NCI-H446 (cell line): ENCODE measurements at places on chromosomes 1 and 21.
A peak's percentile ranks its signal among the peaks of the same experiment; 100 is the strongest.

- DNase-seq = no peak
Measured at GRCh38 chr1:43009274-43009673, 50.6 kb upstream of the SLC2A1 start.

- DNase-seq = no peak
Measured at GRCh38 chr1:31818206-31818605, 2.4 kb upstream of the SPOCD1 start.

GRCh38 chr1:27436204-27437159 is 44.1 kb downstream of the GPR3 start:
- no peak for DNase-seq

- DNase-seq = no peak
Measured at GRCh38 chr1:91643431-91643830, 142.8 kb downstream of the CDC7 start.

GRCh38 chr1:10785728-10786638 is 10.5 kb downstream of the CASZ1 start:
- no peak for DNase-seq

GRCh38 chr1:94806441-94806871 is 13.7 kb upstream of the SLC44A3 start:
- peak; percentile 89 for DNase-seq

DNA sequence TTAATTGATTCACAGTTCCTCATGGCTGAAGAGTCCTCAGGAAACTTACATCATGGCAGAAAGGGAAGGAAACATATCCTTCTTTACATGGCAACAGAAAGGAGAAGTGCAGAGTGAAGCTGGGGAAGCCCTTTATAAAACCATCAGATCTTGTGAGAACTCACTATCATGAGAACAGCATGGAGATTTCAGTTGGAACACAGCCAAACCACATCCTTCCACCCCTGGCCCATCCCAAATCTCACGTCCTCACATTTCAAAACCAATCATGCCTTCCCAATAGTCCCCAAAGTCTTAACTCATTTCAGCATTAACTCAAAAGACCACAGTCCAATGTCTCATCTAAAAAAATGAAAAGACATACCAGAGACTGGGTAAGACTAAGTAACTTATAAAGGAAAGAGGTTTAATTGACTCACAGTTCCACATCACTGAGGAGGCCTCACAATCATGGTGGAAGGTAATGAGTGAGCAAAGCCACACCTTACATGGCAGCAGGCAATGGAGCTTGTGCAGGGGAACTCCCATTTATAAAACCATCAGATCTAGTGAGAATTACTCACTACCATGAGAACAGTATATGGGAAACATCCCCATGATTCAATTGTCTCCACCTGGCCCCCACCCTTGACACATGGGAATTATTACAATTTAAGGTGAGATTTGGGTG is 105.2 kb downstream of the MRPL39 start:
- no peak for DNase-seq

GRCh38 chr1:53470584-53470983 is 11.4 kb downstream of the DMRTB1 start:
- DNase-seq = no peak

DNA sequence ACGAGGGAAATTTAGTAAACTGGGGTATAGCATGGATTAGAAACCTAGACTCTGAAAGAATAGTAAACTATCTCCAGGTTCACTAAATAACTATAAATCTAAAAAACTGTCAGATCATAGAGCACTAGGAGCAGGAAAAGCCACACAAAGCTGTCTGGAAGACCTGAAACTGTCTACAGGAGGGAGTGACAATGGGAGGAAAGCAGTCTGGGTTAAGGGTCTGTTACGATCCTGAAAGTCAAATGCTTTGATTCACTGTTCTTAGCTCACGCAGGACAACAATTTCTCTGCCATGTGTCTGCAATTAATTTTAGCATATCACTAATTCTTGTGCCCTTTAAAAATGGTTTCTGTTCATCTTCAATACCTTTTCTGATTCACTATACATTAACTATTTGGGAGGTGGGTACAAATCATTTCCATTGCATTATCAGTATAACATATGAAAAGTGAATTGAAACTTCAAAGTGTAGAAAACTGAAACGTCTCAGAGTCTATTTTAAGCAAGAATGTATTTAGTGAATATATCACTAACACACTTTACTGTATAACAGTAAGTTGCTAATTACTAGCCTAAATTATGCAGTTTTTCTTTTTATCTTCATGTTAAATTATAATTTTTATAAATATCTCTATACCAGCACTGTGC is 18.4 kb downstream of the CEP170 start:
- DNase-seq = no peak

DNA sequence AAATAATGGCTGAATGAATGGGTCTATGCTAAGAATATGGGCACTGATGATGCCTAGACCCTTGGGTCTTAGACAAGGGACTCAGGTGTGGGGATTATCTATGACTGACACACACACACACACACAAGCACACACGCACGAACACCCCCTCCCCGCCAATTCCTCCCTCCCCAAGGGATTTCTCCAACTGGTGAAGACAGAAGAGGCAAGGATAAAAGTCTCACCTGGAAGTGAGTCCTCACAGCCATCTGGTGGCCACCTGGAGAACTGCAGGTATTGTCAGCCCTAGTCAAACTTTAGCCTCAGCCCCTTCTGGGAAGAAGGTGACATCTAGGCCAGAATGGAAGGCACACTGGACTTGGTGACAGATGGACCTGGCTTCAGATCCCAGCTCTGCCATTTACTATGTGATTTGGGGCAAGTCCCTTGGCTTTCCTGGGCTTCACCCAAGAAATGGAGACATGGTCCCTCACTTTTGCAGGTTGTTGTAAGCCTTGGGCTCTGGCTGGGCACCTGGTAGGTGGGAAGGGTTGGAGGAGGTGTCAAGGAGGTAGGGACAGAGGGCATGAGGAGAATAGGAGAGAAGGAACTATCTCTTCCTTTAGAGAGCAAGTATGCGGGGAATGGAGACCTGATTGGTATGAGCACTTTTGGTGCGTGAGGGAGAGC is 4.0 kb upstream of the GPR3 start:
- DNase-seq = no peak

GRCh38 chr1:3611170-3612019 is at the start of gene MEGF6:
MEGF6 (minus strand) TSS chr1:3611508; CDS start chr1:3611268, 240 bp downstream.
- DNase-seq = peak; percentile 33

DNA sequence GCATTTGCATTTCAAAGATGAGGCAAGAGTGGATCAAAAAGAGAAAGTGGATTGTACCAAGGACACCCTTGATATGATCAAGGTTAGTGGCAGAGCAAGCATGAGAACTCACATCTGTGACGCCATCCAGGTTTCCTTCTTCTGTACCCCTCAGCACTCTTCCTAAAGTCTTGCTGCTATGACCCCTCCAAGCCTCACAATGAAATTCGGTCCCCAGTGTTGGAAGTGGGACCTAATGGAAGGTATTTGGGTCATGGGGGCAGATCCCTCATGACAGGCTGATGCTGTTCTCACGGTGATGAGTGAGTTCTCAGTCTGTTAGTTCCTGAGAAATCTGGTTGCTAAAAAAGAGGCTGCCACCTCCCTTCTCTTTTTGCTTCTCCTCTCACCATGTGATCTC is 86.4 kb downstream of the PGM1 start:
- no peak for DNase-seq

- DNase-seq = no peak
Measured at GRCh38 chr1:22689505-22689904, 21.1 kb upstream of the EPHB2 start.

DNA sequence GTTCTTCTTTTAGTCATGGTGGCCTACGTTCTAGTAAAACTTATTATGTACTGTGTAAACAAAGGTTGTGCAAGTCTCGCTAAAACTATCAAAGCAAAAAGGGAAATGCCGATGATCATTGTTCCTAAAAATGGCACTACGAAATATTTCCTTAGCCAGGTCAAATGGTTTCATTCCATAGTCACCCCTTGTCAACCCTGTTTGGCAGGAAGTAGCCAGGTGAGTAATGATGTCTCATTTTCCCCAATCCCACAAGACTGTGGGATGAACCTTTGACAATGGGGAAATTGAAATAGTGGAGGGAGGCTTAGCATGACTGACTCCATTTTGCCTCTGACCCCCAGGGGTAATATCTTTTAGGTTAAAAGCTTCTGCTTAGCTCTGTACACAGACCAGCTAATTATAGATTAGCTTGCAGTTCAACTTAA is 5.6 kb upstream of the REN start:
- no peak for DNase-seq

DNA sequence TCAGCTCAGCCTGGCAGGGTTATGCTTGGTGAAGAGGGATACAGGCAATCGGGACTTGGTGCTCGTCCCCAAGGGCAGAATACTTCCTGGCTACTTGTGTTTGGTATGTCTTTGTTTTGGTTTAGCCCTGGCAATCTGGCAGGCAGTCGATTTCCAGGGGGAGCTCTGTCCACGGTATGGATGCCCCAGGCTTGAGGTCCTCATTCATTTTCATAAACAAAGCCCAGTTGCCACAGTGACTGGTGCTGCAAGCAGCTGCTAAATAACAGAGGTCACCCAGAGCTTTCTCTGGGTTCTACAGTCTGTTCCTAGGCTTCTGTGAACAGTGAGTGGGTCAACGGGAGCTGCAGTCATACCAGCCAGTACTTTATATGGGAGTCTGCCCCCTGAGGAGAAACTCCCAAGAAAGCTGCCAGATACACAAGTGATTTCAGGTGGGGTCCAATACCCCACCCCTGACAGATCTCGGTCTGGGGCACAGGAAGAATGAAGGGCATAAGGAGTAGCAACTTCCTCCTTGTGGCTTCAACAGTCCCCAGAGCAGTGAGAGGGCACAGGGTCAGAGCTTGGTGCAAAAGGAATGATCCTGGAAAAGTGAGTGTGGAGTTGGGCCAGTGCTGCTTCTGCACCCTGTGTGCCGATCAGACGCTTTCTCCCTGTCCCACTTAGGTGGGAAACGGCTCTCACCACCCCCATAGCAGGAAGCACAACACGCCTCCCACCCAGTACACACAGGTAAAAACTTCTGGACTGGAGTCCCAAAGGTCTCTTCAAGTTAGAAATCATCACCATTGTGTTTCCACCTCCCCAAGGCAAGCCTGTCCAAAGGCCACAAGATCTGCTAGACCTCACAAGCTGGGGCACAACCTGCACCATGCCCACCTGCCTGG is 55.5 kb downstream of the TGFBR3 start:
- DNase-seq = peak; percentile 31

DNA sequence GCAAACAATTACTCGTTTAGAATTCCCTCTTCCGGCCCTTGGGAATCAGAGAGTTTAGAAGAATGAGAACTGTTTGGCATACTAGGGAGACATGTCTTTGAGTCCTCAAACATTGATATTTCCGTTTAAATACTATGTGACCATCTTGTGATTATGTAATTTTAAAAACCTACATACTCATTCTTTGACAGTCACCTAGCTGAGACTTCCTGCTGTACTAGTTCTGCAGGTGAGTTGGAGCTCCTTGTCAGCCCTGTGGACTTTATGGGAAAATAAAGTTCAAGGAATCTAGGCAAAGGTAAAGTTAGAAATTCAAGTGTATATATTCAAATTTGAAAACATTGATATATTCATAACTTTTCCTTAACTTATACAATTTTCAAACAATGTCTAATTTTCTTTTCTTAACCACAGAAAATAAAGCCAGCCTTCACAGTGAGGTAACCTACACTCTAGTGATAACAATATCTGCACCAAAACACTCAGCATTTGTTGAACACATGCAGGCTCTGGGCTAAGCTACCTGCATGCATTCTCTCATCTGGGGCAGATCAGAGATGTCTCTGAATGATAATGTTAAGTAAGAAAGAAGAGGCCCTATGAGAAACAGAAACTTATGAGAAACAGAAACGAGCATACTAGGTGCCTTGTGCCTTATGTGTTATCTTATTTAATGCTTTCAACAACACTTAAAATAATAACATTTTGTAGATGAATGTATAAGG is 67.0 kb upstream of the BACE2 start:
- DNase-seq = no peak

DNA sequence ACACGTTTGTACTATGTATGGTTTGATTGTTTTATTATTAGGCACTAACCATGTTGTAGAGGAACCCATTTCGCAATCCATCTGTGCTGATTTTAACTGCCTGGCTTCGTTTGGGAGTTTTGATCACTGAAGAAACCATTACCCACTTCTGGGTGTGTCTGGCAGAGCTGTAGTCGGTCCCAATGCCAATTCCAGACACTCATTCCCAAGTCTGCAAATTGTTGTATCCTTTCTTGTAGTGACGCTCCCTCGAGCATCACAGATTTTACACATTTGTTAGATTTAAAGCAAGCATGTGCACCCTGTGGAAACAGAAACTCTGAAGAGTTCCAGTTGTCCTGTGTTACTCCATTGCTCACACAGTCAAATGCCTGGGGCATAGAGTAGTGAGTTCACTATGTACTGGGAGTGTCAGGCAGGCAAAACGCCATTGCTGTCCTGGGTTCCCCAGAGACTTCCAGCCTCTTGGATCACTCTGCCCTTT is 31.0 kb upstream of the EFCAB14 start:
- DNase-seq = no peak

- no peak for DNase-seq
Measured at GRCh38 chr1:2136386-2137235, 58.0 kb downstream of the FAAP20 start.

- no peak for DNase-seq
Measured at GRCh38 chr21:26366781-26367180, 196.2 kb upstream of the APP start.

GRCh38 chr1:198443365-198444233 is 96.9 kb downstream of the ATP6V1G3 start:
- DNase-seq = no peak

DNA sequence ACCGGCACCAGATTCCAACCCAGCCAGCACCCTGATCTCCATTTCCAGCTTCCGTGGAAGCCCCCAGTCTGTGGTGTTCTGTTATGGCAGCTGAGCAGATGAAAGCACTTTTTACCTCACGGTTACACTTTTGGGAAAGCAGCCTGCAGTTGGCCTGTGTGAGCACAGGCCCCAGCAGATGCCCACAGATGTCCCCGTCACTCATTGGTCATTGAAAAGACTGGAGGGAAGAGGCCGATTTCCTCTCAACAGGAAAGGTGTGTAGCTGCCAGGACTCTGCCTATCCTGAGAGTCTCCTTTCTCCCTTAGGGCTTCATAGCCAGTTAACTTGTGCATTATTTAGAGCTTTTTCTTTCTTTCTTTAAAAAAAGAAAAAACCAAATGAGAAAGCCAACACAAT is 123.0 kb downstream of the PCBP3 start:
- no peak for DNase-seq

GRCh38 chr1:163928069-163928468 is 606.3 kb downstream of the NUF2 start:
- DNase-seq = no peak

GRCh38 chr1:89286549-89287180 is 14.0 kb upstream of the GBP5 start:
- DNase-seq = no peak
